Cortex of kidney (tissue), 1 donor: ENCODE measurements at places on chromosomes 4 and X.

DNA sequence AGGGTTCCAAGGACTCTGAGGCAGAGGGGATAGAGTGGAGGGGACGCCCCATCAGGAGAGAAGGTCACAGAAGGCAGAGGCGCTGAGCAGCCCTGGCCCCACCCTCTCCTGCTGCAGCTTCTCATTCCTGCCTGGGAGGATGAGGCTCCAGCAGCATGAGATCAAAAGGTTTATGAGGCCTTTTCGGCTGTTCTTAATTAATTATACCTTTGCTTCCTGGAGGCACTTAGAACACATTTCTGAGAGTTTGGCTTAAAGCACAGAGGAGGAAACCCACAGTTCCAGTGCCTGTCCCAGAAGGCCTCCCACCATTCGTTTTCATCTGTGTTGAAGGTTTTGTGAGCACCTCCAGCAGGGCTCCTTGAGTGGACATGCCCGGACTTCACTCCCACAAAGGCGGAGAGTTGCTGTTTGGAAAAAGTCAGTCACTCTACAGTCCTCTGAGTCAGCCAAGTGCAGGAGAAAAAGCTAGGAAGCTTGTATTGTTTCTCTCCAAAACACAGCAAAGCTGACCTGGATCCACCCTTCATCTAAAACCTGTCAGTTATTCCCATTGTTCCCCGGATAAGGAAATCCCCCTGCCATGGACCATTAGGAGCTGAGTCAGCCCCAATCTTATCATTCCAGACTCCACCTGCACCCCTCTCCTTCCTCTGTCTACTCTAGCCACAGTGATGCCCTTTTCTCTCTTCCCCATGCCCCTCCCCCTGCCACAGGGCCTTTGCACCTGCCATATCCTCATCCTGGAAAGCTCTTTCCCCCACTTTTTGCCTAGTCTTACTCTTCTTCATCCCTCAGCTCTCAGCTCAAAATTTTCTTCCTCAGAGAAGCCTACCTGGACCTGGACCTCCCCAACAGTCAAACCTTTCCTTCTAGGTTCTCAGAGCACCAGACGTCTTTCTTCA lies 276.8 kb downstream of the FBXW7 start:
- DNase-seq: no peak

GRCh38 chr4:116878280-116878679 lies 207.1 kb downstream of the TRAM1L1 start:
- no peak for DNase-seq

DNA sequence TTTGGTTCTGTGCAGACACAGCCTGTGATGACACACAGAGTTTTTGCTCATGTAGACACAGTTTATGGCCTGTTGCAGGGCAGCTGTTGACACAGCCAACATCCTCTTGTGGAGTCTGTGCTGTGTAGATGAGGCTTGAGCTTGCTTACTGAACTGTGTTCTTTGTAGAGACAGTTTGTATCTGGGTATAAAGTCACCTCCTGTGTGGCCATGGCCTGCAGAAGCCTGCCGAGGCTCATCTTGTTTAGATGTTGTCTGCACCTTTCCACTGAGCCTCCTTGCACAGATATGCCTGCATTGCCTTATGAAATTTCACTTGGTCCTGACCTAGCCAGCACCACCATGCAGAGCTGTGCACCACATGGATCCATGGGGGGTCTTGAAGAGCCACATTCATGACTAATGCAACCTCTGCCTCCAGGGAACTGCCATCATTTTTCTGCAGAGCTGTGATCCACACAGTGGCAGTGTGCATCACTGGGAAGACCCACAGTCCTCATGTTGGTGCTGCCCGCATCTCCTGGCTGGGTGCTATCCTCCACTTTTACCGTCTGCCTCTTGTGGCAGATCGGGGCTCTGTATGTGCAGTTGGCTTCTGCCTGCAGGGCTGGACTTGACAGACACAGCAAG lies 198.0 kb upstream of the MAMLD1 start:
- DNase-seq: no peak

GRCh38 chr4:163382178-163382869 lies 38.6 kb downstream of the NPY5R start:
- no peak for DNase-seq

- no peak for DNase-seq
Measured at GRCh38 chr4:140529434-140529833, 5.5 kb downstream of the ELMOD2 start.
